ENCODE measurements at places on chromosomes 16 and 17.

GRCh38 chr16:68452176-68452575, 3.9 kb upstream of the SMPD3 start:
- no peak for DNase-seq

GRCh38 chr16:24562811-24563210, 23.4 kb downstream of the RBBP6 start:
- DNase-seq: no peak

GRCh38 chr16:81873843-81874752, 95.0 kb downstream of the PLCG2 start:
- DNase-seq: peak; percentile 0

- DNase-seq: no peak
Measured at GRCh38 chr17:78805301-78805700, 23.2 kb upstream of the CYTH1 start.

GRCh38 chr17:79838522-79839274, 542 bp downstream of the CBX4 start:
- peak; percentile 75 for DNase-seq

GRCh38 chr16:50948268-50948930, 202.7 kb downstream of the SALL1 start:
- DNase-seq: no peak

DNA sequence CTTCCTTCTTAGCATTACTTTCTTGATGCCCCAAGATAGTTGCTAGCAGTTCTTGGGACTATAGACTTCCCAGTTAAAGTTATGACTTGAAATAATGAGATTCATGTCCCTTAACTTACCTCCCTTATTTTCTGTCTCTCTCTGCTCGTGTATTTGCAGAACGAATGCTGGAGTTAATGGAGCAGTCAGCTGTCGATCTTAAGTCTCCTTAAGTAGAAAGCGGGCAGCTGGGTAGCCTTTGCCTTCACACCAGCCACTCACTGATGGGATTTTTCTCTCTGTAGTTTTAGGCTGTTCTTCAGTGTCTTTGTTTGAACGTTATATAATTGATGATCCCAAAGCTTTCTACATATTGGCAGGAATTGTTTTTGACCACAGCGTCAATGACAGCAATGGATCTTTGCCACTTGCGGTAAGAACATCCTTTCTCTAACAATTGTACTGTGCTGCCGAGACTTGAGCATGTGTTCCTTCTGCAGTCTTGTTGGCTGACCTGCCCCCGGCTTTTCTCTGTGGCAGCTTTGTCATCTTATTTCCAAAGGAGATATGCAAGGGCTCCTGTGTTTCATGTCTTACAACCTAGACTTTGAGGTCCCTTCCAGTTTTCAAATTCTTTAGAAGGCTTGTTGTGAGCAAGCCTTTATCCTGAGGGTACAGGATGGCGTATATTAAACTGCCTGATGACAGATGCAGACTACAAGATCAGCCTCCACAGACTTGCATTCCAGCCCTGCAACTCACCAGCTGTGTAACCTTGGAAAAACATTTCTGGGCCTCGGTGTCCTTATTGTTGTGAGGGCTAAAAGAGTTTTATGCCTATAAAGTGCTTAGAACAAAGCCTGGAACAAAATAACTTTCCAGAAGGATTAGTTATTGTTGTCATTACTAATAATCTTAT, 25.1 kb upstream of the ABCA3 start:
- no peak for DNase-seq

GRCh38 chr16:28309811-28310311, 17.5 kb downstream of the SBK1 start:
- DNase-seq: no peak

- DNase-seq: no peak
Measured at GRCh38 chr17:67682196-67682595, 35.5 kb upstream of the NOL11 start.

GRCh38 chr17:31466096-31466760, 74.8 kb downstream of the RAB11FIP4 start:
- no peak for DNase-seq

DNA sequence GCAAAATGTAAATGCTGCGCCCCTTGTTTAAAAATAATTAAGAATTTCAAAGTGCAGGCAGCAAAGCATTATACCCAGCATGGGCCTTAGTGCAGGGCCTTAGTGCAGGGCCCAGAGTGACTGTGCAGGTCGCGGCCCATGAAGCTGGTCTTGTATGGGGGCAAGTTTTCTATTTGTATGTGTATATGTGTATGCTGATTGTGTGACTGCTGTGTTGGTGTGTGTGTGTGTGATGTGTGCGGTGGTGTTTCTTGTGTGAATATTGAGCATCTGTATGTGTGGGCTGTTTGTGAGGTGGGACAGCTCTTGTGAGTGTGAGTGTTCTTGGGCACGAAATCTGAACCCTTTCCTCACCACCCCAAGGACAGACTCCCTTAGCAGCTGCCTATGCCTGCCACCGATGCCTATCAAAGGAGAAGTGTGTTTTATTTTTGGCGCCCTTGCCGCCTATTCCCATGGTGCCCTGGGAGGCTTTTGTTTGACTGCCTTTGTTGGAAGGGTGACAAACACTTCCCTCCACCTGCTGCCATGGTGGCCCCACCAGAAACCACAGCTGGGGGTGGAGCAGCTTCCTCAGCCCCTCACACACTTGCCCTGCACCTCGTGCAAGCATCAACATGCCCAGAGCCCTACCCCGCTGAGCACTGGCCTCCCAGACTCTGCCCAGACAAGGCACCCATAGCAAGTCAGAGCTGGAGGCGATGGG, 18.0 kb downstream of the CCR7 start:
- DNase-seq: peak; percentile 84

- DNase-seq: no peak
Measured at GRCh38 chr17:18950944-18951905, 740 bp upstream of the SLC5A10 start.

- DNase-seq: no peak
Measured at GRCh38 chr17:45171338-45172231, 9.9 kb downstream of the HEXIM2 start.

DNA sequence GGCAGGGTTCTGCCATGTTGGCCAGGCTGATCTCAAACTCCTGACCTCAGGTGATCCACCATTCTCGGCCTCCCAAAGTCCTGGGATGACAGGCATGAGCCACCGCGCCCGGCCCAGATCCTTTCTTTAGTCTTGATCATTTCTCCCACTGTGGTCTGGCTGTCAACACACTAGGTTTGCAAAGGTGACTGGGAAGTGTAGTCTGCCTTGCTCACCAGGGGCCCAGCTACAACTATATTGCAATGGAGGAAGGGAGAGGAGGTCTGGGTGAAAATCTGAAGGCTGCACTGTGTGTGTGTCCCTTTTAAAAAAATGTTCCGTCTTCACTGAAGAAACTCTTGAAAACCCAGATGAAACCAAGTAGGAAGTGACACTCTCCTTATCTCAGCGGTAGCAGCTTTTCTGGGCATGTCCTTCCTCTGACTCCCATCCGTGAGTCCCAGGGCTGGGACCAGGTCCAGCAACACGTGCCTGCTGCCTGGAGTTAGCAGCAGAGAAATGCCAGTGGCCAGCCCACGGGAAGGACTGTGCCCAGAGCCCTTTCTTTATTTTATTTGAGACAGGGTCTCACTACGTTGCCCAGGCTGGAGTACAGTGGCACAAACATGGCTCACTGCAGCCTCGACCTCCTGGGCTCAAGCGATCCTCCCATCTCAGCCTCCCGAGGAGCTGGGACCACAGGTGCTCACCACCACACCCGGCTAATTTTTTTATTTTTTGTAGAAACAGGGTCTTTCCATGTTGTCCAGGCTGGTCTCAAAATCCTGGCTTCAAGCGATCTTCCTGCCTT, 17.8 kb upstream of the KIF19 start:
- DNase-seq: no peak

DNA sequence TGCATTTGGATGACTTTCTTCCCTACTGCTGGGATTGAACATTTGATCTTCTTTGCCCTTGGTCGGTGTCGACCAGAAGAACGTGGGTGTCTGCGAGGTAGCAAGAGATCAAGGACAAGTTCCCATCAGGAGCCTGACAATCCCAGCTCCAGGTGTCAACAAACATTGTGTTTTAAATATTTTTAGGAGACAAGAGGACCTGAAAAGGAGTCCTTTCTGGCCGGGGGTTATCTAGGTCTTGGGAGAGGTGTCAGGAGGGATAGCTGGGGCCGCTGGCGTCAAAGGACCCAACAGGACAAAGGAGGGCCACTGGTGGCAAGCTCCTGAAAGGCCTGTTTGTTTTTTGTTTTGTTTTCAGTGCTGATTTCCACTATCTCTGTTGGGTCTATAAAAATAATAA, 308.4 kb upstream of the ERCC4 start:
- DNase-seq: no peak

- DNase-seq: peak; percentile 12
Measured at GRCh38 chr17:67559381-67559966, 158.3 kb upstream of the NOL11 start.

DNA sequence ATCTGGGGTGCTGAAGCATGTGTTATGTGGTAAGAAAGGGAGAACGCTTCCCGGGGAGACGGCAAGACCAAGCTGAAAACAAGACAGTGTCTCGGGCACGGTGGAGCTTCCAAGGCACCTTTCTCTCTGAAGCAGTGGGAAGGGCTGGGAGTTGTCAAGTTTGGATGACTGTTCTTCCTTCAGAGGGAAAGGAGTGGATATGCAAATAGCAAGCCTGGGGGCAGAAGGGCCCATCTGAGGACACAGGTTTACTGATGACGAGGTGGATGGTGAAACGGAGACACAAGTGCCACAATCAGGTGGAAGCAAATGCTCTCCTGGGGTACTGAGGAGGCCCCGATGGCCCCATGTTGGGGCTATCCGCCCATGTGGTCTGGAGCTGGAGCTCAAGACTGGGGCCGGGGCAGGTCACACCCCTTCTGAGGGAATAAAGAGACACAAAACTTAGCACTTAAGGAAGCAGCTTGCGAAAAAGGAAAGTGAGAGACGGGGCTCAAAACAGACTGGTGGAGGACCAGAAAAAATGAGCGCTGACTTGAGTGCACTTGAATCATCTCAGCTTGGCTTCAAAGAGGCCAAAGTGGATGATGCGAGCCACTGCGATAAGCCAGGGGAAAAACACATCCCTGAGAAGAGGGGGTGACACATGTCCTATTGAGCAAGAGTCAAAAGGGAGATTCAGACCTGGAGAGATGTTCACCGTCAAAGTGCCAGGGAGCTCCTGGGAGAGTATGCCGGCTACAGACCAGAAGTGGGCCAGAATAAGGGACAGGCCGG, 34.8 kb upstream of the MTSS2 start:
- DNase-seq: no peak

GRCh38 chr16:26542198-26542597, 524.5 kb upstream of the C16orf82 start:
- no peak for DNase-seq

GRCh38 chr17:49146620-49147306, 14.2 kb downstream of the B4GALNT2 start:
- DNase-seq: no peak

DNA sequence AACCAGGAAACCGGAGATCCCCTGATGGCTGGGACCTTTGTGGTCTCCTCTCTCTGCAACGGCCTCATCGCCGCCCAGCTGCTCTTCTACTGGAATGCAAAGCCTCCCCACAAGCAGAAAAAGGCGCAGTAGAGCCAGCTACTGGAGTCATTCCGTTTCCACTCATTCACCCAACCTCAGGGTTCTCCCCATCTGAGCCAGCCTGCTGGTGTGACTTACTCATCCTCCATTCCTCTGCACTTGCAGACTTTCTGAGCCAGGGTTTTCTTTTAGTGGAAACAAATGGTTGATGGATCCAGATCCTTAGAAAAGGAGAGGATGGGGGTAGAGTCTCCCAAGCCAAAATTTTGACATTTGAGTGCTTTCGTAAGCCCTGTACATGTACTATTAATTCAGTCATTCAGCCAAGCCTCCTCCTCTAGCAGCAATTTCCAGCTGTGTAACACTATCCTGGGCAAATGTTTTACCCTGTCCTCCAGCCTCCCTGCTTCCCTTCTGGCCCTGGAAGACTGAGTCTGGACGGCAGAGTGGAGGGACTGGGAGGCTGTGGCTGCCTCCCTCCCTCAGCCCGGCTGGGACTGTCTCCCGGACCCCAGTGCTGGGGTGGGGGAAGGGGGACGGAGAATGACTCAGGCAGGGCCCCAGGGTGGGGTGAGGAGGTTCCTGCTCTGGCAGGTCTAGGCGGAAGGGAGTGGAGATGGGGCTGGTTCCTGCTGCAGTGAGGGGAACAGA, 2.3 kb downstream of the SOX15 start:
- no peak for DNase-seq

DNA sequence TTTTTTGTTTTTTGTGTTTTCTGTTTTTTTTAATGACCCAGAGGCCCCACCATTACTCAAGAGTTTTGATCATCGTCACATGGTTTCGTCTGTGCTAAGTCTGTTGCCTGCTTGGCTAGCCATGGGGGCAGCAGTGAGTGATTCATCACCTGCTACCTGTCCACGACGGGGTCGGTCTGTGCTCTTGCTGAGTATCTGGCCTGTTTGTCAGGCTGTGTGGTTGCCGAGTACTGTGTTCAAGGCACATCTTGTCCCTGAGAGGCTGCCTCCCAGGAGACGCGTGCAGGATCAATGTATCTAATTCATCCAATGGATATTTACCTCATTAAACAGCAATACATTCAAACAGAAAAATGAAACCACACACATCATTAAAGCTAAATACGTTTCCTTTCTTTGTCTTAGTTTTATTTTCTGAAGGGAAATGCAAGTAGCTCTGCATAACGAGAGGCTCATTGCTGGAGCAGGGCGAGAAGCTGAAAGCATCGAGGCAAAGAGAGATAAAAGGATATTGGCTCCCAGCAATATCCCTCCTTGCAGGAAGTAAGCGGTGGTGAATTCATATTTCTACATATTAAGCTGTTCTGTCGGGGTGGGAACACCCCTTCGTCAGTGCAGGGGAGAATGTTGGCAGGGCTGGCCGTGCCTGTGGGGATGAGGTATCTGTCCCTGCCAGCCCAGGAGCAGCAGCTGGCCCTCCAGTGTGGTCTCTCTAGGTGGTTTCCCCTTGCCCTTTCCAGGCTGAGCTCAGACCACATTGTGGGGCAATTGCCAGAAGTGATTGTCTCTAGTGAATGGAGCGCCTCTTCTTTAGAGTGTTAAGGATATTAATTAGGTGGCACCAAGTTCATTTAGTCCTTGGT, 166.2 kb upstream of the ASIC2 start:
- no peak for DNase-seq

DNA sequence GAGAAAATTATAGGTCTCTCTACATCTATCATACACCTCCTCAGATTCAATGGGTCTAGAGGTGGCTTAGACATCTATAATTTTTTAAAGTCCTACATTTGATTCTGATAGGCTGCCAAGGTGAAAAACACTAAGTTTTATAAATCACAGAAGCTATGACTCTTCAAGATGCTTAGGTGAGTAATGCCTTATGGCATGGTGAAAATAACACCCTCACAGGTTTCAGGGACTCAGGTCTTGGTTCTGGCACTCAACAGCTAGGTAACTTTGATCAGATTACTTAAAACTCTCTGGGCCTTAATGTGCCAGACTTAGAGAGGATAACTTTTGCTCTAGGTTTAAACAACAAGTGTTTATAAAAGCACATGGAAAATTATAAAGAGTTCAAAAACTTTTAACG, 2.0 kb upstream of the COX10 start:
- DNase-seq: no peak

GRCh38 chr16:65279576-65279975, 157.7 kb upstream of the CDH11 start:
- DNase-seq: no peak

- no peak for DNase-seq
Measured at GRCh38 chr17:6092903-6093468, 22.8 kb downstream of the WSCD1 start.

- peak; percentile 71 for DNase-seq
Measured at GRCh38 chr16:14353340-14353739, 276.7 kb downstream of the PARN start.

- DNase-seq: peak; percentile 90
Measured at GRCh38 chr17:75589012-75589918, 1.7 kb downstream of the MYO15B start.
